ENCODE measurements at places on chromosomes 5 and 9. TPM values are rescaled to one million over a fixed set of nuclear protein-coding genes. Genes with fewer than 3 reads are reported as not detected.

The AKNA gene
- 5.1 TPM for total RNA-seq

The RNF183 gene
- total RNA-seq, result 0.21 TPM

The ADCY2 gene
- total RNA-seq, result not detected

The CATSPER3 gene
- total RNA-seq, result not detected

The GDA gene
- 0.33 TPM for total RNA-seq

The SPATA31D4 gene
- total RNA-seq, result not detected

The IFNA6 gene
- total RNA-seq, result not detected

The PFN3 gene
- not detected for total RNA-seq

The FOXD4 gene
- 0.21 TPM for total RNA-seq

The GLDC gene
- 1.7 TPM for total RNA-seq

The TMEM252 gene
- total RNA-seq, result not detected

The CCDC192 gene
- not detected for total RNA-seq

The PFDN1 gene
- total RNA-seq, result 92.6 TPM

The AHRR gene
- 0.37 TPM for total RNA-seq

The GALNT12 gene
- 7.0 TPM for total RNA-seq

The PCDHB4 gene
- total RNA-seq, result not detected

The UBAP1 gene
- 45.4 TPM for total RNA-seq

The MCCC2 gene
- total RNA-seq, result 35.1 TPM

The CBY3 gene
- total RNA-seq, result not detected

The EIF4E1B gene
- not detected for total RNA-seq

The SNCAIP gene
- 0.09 TPM for total RNA-seq

The SETD9 gene
- total RNA-seq, result 1.1 TPM

The TRIM14 gene
- 19.6 TPM for total RNA-seq

The UHRF2 gene
- 34.3 TPM for total RNA-seq

The PAPPA gene
- total RNA-seq, result 1.3 TPM

The INSL4 gene
- total RNA-seq, result 1.0 TPM

The ARID3C gene
- not detected for total RNA-seq

The PCDHAC1 gene
- total RNA-seq, result 0.07 TPM

The FOXD1 gene
- total RNA-seq, result 3.0 TPM

The ZDHHC11B gene
- total RNA-seq, result 0.07 TPM

The PRRX2 gene
- total RNA-seq, result 1.2 TPM

The ADAMTS6 gene
- total RNA-seq, result 2.2 TPM

The MAN2A1 gene
- total RNA-seq, result 35.5 TPM

The HAUS6 gene
- total RNA-seq, result 12.9 TPM

The ZNF883 gene
- total RNA-seq, result 5.9 TPM

The SKP2 gene
- total RNA-seq, result 56.2 TPM

The MYMK gene
- not detected for total RNA-seq

The TXNDC8 gene
- total RNA-seq, result not detected

The LCN12 gene
- total RNA-seq, result not detected

The SPINK6 gene
- total RNA-seq, result 10.8 TPM

The CFAP77 gene
- not detected for total RNA-seq

The SURF6 gene
- 22.1 TPM for total RNA-seq
